Skeletal muscle tissue (tissue), 5 donors: ENCODE measurements at places on chromosomes 16 and 17. TPM values are rescaled to one million over a fixed set of nuclear protein-coding genes. Genes with fewer than 3 reads are reported as not detected.

ACE gene
- total RNA-seq, result 7.8 TPM

CRYM gene
- not detected for total RNA-seq

AURKB gene
- 5.7 TPM for total RNA-seq

CD300C gene
- under 0.01 TPM for total RNA-seq

LITAFD gene
- not detected for total RNA-seq

NXPH3 gene
- total RNA-seq, result 0.52 TPM

ANKFN1 gene
- 1.6 TPM for total RNA-seq

CDH13 gene
- total RNA-seq, result 20.9 TPM
